Coronary artery (tissue), 2 donors: ENCODE measurements at places on chromosomes 2 and 18.

- no peak for DNase-seq
These were observed 11.6 kb upstream of the NAB1 start for GRCh38 chr2:190637281-190637734.

DNA sequence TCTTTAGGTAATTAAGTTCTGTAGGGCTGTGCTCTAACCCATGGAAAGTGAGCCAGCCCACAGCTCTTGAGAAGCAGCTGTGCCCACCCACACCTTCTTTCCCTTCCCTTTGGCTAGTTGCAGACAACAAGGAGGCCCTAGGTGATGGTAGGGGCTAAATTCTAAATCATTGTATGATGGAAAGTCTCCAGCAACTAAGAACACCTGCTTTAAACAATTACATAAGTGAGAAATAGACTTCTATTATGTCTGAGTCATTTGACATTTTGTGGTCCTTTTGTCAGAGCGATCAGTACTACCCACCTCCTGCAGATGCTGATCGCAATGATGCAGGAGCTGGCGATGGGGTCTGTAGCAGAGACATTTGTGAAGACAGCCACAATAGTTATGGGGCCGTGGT lies 79.6 kb downstream of the TEX51 start:
- no peak for DNase-seq

GRCh38 chr2:138390316-138390945 lies 111.1 kb upstream of the SPOPL start:
- no peak for DNase-seq

- peak; percentile 62 for DNase-seq
These were observed 40.4 kb downstream of the GRHL1 start for GRCh38 chr2:9991829-9992273.

- no peak for DNase-seq
These were observed 29.1 kb downstream of the PPM1B start for GRCh38 chr2:44197816-44198215.

- no peak for DNase-seq
These were observed 33.2 kb upstream of the FHL2 start for GRCh38 chr2:105432044-105432399.

DNA sequence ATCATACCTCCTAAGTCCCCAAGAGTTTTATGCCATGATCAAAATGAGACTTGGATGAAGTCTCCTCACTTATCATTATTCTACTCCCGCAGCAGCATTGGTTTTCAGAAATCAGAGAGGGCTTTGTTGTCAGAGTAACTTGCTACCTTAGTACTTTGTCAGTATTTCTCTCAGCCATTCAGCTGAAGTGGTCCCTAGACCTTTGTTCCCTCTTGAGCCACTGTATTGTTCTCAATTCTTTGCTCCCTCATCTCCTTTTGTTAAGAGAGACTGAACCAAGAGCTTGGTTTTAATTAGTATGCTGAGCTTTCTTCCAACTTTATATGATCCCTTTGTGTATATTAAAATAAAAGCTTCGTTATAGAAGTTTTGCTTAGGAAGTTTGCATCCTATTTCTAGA lies 133.4 kb downstream of the DOCK10 start:
- DNase-seq, result no peak

GRCh38 chr18:36096955-36097354 lies 29.6 kb upstream of the RPRD1A start:
- DNase-seq, result no peak

GRCh38 chr2:135745545-135745944 lies 3.9 kb downstream of the UBXN4 start:
- no peak for DNase-seq

DNA sequence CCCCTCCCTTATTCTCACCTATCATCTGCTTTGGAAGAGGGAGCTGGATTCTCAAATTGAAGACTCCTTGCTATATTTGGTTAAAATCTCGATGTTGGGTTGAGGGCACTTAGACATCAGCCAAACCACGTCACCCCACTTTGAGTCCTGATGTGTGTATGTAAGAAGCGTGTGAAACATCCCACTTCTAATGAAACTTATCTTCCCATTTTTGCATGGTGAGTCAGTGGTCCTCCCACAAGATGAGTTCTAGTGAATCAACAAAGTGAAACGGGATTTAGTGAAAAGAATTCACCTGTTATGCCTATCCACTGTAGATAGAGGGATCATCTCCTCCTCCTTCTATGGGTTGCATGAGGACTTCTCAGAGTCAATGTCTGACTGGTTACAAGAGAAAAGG lies 51.4 kb upstream of the SPRED2 start:
- no peak for DNase-seq

- no peak for DNase-seq
These were observed 173.3 kb upstream of the ERBB4 start for GRCh38 chr2:212711856-212712255.

DNA sequence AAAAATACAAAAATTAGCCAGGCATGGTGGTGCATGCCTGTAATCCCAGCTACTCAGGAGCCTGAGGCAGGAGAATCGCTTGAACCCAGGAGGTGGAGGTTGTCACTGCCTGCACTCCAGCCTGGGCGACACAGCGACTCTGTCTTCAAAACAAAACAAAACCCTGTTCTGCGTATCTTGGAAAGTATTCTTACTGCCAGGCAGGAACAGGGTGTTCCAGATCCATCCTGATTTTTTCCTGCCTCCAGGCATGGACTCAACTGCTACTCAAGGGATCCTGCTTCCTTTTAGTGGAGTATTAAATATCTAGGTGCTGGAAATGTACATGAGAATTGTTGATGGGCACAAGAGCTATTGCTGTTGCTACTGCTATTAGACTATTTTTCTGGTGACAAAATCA lies 12.3 kb downstream of the HSPD1 start:
- DNase-seq, result no peak

DNA sequence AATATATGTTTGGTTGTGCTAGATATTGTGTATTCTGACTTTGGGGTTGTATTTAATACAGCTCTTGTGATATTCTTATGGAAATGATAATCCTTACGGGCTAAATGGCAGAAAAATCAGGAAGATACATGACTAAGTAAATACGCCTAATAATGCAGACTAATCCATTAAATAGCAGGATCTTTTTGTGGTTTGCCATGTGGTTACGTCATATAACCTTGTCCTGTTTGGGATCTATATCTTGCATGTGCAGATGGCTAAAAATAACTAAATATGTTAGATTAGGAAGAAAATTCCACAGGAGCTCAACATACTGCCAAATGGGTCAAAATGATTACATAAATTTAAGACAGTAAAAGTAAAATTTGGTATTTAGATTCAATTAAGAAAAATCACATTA lies 83.0 kb downstream of the NEB start:
- no peak for DNase-seq

DNA sequence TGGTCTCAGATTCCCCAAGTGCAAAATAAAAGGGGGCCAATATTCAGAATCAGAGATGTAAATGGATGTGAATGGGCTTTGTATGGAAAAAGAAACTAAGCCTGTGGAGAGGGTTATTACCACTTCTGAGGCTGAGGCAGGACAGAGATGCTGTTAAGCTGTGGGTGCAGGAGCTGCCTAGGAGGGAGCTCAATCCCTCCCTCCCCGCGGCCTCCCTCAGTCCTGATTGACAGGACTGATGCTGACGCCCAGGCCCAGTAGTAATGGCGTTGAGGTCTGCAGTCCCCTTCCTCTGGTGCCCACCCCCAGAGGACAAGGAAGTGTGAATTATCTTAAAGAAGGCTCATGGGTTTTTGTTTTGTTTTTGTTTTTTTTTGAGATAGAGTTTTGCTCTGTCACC lies 40.4 kb downstream of the PSD4 start:
- no peak for DNase-seq

GRCh38 chr2:152657043-152657442 lies 60.2 kb downstream of the PRPF40A start:
- DNase-seq, result no peak

- no peak for DNase-seq
These were observed 13.8 kb downstream of the MAPK4 start for GRCh38 chr18:50573679-50574078.

DNA sequence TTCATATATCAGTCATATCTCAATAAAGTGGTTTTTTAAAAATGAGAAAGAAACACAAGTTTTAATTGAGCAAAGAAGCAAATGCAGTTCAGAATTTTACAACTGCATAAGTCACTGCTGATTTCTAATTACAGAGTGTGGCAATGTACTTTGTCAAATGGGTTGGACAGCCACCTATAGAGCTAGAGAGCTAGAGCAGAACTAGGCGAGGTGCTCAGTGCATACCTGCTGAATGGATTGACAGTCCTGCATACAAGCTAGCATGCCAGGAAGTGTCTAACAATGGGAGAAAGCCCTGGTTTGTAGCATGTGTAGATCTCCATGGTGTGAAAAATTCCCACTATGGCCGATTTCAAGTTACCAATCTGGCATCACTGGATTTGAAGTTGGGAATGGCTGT lies 106.3 kb upstream of the CDCA7 start:
- no peak for DNase-seq

DNA sequence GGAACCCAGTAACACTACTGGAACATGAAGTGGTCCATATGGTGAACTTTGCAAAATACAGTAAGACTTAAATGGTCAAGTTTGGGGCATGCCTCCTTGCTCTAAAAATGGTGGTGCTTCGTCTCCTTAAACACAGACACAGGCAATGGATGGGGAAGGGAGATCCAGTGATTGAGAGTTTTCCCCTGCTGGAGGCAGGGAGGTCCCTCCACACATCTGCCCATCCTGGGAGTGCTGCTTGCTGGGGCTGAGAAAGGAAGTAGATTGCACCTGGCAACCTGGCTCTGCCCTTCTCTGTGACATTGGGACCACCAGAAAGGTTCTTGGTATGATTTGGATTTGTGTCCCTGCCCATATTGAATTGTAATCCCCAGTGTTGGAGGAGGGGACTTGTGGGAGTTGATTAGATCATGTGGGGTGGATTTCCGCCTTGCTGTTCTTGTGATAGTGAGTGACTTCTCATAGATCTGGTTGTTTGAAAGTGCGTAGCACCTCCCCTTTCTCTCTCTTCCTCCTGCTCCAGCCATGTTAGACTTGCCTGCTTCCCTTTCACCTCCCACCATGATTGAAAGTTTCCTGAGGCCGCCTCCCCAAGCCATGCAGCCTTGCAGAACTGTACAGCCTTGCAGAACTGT lies 35.4 kb upstream of the SKOR2 start:
- no peak for DNase-seq

DNA sequence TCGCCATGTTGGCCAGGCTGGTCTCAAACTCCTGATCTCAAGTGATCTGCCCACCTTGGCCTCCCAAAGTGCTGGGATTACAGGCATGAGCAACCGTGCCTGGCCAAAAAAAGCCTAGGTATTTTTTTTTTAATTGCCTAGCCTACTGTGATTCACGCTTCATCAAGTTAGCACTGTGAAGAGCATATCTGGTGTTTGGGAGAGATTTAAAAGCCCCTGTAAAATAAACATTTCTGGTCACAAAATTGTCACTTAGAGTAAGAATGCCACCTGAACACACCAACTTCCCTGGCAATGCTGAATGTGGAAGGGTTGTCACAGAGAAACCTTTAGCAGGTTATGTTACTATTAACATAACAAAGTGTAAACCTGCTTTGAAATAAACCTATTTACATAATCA lies 39.7 kb upstream of the CHAC2 start:
- no peak for DNase-seq

- DNase-seq, result no peak
These were observed 70.9 kb downstream of the ZNF385B start for GRCh38 chr2:179790235-179791217.

- DNase-seq, result no peak
These were observed 277.8 kb upstream of the GYPC start for GRCh38 chr2:126378176-126378575.

DNA sequence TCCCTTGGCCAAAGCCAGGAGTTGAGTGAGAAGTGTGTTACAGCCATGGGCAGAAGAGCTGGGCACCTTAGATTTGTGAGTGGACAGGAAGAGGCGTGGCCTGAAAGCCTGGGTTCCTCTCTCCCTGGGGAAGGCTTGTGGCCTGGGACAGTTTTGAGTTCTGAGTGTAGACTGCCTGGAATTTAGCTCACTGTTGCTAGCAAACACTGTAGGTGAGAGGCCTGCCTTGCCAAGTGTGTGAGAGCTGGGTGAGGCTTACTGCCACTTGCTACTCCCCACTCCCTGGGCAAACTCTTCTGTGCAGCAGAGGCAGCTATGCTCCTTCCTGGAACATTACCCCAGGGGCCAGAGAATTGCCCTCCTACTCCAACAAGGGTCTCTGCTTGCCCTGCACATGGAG lies 150.0 kb upstream of the GALNT5 start:
- no peak for DNase-seq

DNA sequence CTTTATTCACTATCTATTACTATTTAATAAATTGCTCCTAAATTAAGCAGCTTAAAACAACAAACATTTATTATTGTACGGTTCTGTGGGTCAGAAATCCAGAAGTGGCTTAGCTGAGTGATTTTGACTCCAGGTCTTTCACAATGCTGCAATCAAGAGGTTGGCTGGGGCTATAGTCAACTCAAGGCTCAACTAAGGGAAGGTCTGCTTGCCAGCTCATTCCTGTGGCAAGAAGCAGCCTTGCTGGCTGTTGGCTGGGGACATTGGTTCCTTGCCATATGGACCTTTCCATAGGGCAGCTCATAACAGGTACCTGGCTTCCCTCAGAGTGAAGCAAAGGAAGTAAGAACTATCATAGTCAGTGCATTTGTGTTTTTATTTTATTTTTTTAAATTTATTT lies 5.0 kb upstream of the MRPL19 start:
- no peak for DNase-seq

DNA sequence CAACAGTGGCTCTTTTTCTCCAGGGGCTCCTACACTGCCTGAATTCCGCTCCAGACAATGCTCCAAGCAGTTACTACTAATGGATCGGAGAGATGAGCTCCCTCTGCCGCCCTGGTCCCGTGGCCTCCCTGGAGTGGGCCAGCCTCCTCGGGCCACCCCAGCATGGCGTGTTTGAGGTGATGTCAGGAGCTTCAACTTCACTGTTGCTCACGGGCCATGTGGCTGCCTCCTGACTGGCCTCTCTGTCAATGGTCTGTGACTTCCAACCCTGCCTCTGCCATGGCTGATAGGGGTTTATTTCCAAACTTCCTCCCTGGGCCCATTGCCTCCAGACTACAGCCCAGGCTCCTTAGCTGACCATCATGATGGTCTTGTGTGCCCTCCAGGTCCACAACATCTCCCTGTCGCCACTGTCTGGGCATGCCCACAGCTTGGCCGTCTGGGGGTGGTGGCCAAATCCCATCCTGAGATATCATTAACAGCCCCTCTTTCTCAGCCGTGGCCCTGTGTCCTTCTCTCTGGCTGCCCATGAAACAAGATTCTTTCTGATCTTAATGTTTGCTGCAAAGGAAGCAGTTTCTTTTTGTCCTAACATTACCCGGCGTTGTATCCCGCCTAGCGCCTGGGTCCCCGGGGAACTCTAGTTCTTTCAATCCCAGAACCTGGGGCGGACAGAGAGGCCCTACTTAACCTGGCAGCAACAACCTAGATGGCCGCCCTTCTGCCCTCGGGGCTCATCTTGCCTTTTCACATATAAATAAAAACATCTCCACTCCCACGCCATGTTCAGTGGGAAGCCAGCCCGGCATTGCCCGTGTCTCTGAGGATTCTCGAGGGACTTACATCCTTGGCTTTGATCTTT lies 38.1 kb downstream of the ATOH8 start:
- no peak for DNase-seq

DNA sequence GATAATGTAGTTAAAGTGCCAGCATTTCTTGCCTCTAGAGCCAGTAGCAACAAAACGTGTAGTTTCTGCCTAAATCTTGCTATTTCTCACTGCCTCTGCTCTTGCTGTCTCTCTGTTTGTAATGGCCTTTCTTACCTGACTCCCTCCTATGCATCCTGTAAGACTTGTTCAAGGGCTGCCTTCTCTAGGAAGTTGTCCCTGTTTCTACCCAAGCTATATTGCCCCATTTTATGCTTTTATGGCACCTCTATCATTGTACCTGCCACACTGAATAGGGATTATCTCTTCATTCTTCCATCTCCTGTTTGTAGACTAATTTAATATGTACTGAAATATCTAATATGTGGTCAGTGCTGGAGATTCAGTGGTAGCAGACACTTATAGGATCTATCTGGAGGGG lies 49.2 kb downstream of the PLCL1 start:
- no peak for DNase-seq
